ENCODE measurements at places on chromosomes 13 and 19. TPM values are rescaled to one million over a fixed set of nuclear protein-coding genes. Genes with fewer than 3 reads are reported as not detected.

Gene SIGLEC14
- 4.2 TPM for total RNA-seq

Gene CPB2
- not detected for total RNA-seq

Gene CGB2
- total RNA-seq: not detected

Gene PRRG2
- 0.49 TPM for total RNA-seq

Gene COMP
- total RNA-seq: 15.8 TPM

Gene VSTM2B
- not detected for total RNA-seq

Gene DCLK1
- total RNA-seq: 47.4 TPM

Gene ZNF837
- total RNA-seq: 1.8 TPM

Gene ZNF534
- total RNA-seq: 1.1 TPM

Gene ZNF653
- total RNA-seq: 11.6 TPM

DNA sequence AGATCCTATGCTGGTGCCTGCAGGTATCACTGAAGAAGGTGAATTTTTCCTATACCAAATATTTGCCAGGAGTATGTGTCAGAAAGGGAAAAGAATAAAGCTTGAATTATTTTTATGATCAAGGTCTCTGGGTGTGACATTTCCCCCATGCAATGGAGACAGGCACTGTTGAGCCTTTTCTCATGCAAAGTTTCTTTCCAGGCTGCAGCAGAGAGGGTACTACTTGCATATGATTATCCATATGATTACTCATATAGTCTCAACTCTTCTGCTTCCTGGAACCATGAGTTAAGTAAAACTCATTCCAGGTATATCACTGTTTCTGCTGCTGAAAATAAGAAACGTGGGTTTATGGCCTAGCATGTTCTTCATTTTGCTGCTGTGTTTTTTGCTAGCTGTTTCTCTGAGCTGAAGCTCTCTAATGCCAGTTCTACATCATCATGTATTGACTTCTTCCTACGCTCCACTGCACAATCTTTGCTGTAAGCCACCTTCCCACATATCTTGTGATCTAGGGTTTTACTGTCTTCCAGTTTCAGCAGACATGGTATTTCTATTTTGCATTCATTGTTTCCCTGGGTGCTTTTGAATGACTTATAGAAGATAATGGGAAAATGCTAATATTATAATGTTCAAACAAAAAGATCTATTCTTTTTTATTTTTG lies 278.7 kb upstream of the GPC6 start:
- no peak overlapping the region for H3K27ac ChIP-seq
- DNase-seq: no peak
- H3K36me3 ChIP-seq: no peaks in the 10 kb centered on the region

- H3K36me3 ChIP-seq: no peaks in the 10 kb centered on the region
- H3K4me3 ChIP-seq: no peak overlapping the region
- H3K27ac ChIP-seq: no peak overlapping the region
- DNase-seq: no peak
- no peaks in the 10 kb centered on the region for H3K4me1 ChIP-seq
- no peaks in the 10 kb centered on the region for H3K27me3 ChIP-seq
These were observed 245.4 kb downstream of the SHISA2 start for GRCh38 chr13:25806264-25806974.

DNA sequence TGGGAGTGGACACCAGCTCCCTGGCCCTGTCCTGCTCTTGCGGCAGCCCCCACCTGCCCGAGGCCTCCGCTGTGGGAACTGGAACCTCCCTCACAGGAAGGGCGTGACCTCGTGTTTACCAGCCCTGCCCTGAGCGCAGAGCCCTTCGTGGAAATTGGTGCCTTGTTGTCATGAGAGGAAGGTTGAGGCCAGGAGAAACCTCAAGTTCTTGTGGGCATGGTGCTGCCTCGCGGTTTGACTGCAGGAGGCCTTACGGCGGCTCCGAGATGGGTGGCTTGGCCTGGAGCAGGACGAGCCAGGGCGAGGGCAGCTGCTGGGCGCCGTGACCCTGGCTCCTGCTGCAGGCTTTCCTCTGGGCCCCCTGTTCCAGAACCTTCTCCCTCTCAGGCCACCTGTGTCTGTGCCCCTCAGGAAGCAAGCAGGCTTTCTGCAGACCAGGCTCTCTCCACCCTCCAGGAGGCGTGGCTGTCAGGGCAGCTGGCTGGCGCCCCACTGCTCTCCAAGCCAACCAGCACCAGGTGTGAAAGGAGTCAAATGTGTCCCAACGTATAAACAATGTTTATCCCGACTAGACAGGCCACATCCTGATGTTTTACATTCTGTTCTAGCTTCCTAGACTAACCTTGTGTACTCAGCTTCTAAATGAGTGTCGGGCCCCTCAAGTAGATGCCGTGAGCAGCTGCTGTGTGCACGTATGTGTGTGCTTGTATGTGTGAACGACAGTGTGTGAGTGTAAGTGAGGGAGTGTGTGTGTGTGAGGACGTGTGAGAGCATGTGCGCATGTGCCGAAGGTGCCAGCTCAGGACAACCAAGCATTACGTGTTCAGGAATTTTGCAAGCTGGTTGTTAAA lies 10.4 kb upstream of the RASA3 start:
- no peaks in the 10 kb centered on the region for H3K36me3 ChIP-seq
- no peaks in the 10 kb centered on the region for H3K4me1 ChIP-seq
- peak; percentile 61 for DNase-seq
- H3K4me3 ChIP-seq: no peak overlapping the region
- no peak overlapping the region for H3K27ac ChIP-seq

DNA sequence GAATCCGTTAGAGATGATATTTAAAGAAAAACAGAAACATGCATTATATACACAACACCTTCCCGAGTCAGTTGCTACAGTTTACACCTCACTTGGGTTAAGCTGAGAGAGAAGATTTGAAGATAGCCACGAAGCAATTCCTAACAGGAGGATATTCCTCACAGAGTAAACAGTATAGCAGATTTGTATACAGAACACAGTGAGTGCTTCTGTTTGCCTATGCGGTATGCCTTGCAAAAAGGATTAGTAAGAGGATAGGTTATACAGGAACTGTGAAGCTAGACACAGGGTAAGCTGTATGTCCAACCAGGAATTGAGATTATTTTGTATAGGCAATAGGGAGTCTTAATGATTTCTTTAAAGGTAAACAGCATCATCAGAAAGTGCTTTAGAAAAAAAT lies 471.8 kb downstream of the LIG4 start:
- no peak overlapping the region for H3K4me3 ChIP-seq
- H3K27me3 ChIP-seq: no peaks in the 10 kb centered on the region
- H3K27ac ChIP-seq: no peak overlapping the region
- no peaks in the 10 kb centered on the region for H3K4me1 ChIP-seq
- H3K36me3 ChIP-seq: no peaks in the 10 kb centered on the region

DNA sequence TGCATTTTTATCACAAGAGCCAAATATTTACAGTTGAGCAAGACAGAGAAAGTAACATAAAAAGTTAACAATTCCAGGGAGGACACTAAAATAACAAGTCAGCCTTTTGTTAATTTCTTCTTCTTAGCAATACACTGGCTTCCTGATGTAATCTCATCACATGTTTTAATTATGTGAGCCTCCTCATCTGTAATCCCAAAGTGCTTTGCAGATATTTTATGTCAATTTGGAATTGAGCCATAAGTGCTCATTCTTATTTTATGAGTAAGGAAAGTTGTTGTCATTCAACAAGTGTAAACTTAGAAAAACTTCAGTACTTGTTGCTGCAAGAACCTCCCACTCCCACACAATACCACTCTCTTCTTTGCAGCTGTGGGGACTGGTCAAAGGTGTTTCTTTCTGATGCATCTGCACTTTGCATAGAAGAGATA lies 223.6 kb downstream of the GPC6 start:
- no peaks in the 10 kb centered on the region for H3K4me1 ChIP-seq
- H3K27ac ChIP-seq: no peak overlapping the region
- no peaks in the 10 kb centered on the region for H3K36me3 ChIP-seq
- no peak overlapping the region for H3K4me3 ChIP-seq
- H3K27me3 ChIP-seq: no peaks in the 10 kb centered on the region

- DNase-seq: no peak
- H3K27me3 ChIP-seq: no peaks in the 10 kb centered on the region
- no peaks in the 10 kb centered on the region for H3K4me1 ChIP-seq
- H3K4me3 ChIP-seq: no peak overlapping the region
- H3K27ac ChIP-seq: no peak overlapping the region
These were observed 85.1 kb downstream of the KATNAL1 start for GRCh38 chr13:30222254-30222653.

- H3K27ac ChIP-seq: no peak overlapping the region
- H3K36me3 ChIP-seq: no peaks in the 10 kb centered on the region
- no peak overlapping the region for H3K4me3 ChIP-seq
These were observed 124.7 kb downstream of the RBM26 start for GRCh38 chr13:79281339-79281747.

DNA sequence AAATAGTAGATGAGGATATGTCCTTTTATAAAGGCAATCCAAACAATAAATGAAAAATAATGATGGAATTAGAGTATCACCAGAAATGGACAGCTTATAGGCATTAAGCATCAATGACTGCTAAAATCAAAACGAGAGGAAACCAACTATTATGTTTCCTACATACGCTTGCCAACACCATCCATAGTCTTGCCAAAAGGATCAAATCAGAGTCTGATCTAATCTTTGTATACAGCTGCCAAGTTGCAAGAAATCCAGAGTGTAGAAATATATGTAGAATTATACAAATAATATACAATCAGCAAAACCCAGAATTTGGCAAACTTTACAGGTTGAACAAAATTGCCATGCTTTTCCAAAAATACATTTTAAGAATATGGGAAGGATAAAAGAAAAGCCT lies 1661.6 kb downstream of the SLITRK1 start:
- no peak for DNase-seq
- H3K36me3 ChIP-seq: no peaks in the 10 kb centered on the region
- H3K27ac ChIP-seq: no peak overlapping the region
- no peaks in the 10 kb centered on the region for H3K27me3 ChIP-seq

DNA sequence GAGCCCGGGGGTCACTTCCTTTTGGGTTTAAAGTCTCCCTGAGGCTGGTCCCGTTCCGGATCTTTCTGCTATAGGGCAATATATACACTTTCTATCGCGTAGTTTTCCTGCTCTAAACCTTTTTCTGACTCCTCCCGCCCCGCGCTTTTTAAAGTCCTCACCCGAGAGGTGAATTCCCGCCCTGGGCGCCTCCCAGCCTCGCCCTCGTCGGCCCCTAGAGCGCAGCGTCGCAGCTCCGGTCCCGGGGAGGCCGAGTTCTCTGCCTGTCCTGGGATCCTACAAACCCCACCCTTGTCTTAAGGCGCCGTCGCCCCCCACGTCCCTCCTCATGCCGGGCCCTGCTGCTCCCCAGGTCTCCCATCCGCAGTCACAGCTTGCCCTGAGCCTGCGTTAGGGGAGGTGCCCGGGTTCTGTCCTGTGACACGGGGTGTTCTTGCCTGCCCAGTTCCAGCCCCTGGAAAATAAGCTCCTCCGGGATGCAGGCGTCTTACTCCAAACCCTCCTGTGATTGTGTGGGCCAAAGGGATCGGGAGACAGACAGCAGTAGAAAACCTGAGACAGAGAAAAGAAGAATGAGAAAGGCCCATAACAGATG lies 491 bp downstream of the ZNF525 start:
- no peaks in the 10 kb centered on the region for H3K27me3 ChIP-seq
- H3K4me1 ChIP-seq: no peaks in the 10 kb centered on the region
- H3K27ac ChIP-seq: no peak overlapping the region
- DNase-seq: no peak
- H3K4me3 ChIP-seq: peak overlapping the region; percentile 52

- no peak for DNase-seq
- H3K4me3 ChIP-seq: no peak overlapping the region
- no peaks in the 10 kb centered on the region for H3K36me3 ChIP-seq
- peaks cover 1% of the 10 kb centered on the region for H3K4me1 ChIP-seq
- no peak overlapping the region for H3K27ac ChIP-seq
- H3K27me3 ChIP-seq: no peaks in the 10 kb centered on the region
These were observed 573.1 kb upstream of the KLF12 start for GRCh38 chr13:74707291-74707690.

- H3K27ac ChIP-seq: no peak overlapping the region
- H3K4me1 ChIP-seq: no peaks in the 10 kb centered on the region
- no peak for DNase-seq
- no peak overlapping the region for H3K4me3 ChIP-seq
- H3K27me3 ChIP-seq: no peaks in the 10 kb centered on the region
These were observed 1265.5 kb downstream of the PCDH9 start for GRCh38 chr13:65964672-65965071.

GRCh38 chr19:15841875-15842569 lies 26.6 kb upstream of the OR10H1 start:
- no peaks in the 10 kb centered on the region for H3K27me3 ChIP-seq
- no peak for DNase-seq
- no peaks in the 10 kb centered on the region for H3K36me3 ChIP-seq
- no peaks in the 10 kb centered on the region for H3K4me1 ChIP-seq
- no peak overlapping the region for H3K4me3 ChIP-seq

DNA sequence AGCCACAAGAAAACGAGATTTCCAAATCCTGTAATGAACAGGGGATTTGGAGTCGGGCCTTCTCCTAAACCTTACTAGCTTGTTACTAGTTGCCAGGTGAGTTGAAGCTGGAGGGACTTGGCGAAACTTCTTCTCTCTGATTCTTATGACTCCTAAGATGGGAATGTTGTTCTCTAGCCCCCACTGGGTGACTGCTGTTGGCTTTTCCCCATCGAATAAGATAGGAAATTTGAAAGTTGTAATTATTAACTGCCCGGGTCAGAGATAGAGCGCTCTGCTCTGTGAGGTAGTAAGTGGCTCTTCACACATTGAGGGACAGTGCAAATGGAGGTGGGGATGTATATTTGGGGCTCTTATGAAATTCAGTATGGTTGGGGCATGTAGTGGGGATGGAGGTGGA lies 111.2 kb upstream of the MBNL2 start:
- no peaks in the 10 kb centered on the region for H3K4me1 ChIP-seq
- H3K36me3 ChIP-seq: no peaks in the 10 kb centered on the region
- no peak for DNase-seq
- no peak overlapping the region for H3K4me3 ChIP-seq

DNA sequence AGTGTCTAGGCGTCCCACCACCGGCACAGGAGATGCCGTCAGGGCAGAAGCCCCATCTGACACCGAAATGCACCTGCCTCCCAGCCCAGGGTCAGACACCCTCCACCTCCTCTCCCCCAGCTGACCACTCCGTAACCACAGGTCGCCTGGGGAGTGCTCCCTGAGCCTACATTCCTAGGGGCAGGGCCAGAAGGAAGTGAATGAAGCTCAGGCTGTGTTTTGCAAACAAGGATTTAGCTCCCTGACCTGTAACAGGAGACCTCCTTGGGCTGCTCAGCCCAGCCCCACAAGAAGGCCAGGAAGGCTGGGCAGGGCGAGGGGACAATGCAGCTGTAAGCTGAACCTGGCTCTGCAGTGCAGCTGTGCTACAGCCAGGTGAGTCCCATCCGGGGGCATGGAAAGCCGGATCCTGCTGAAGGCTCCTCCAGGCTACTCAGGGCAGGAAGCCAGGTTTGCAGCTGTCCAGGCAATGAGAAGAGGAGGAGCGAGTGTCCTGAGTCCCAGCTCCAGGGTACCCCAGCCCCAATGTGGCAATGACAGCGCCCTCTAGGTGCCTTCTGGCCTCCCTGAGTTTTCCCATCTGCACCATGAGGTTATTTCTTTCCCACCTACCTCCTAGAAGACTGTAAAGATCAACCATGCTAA lies 42.1 kb downstream of the RHPN2 start:
- no peaks in the 10 kb centered on the region for H3K36me3 ChIP-seq
- no peak for DNase-seq
- no peaks in the 10 kb centered on the region for H3K4me1 ChIP-seq
- no peak overlapping the region for H3K4me3 ChIP-seq
- no peaks in the 10 kb centered on the region for H3K27me3 ChIP-seq

GRCh38 chr13:21663197-21663596 lies 7.7 kb upstream of the FGF9 start:
- H3K27ac ChIP-seq: no peak overlapping the region
- DNase-seq: no peak
- no peaks in the 10 kb centered on the region for H3K27me3 ChIP-seq
- H3K4me1 ChIP-seq: no peaks in the 10 kb centered on the region

- no peaks in the 10 kb centered on the region for H3K4me1 ChIP-seq
- H3K36me3 ChIP-seq: no peaks in the 10 kb centered on the region
- no peak overlapping the region for H3K27ac ChIP-seq
- DNase-seq: no peak
- H3K4me3 ChIP-seq: no peak overlapping the region
These were observed 61.0 kb upstream of the CEACAM8 start for GRCh38 chr19:42655748-42656147.

Data from aorta (tissue), 5 donors.